WERI-Rb-1 (cell line): ENCODE measurements at places on chromosomes 4 and X.

DNA sequence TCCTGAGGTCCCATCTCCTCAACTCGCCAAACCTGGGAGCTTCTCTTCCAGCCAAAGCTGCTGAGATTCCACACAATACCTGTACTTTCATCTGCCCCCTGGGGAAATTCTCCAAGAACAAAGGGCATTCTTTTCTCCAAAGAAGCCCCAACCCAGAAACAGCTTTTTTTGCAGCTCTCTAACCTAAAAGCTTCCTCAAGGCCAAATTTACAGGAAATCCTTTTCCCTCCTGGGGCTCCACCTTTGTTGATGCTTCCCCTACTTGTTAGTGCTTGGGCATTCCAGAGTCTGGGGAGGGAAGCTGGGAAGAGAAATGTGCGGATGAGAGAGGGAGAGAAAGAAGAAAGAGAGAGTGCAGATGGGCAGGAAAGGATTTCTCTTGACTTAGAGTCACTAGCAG lies 24.3 kb downstream of the ZBTB33 start:
- DNase-seq: no peak

GRCh38 chr4:6333301-6334202 lies 63.9 kb downstream of the WFS1 start:
- peak; percentile 44 for DNase-seq

- no peak for DNase-seq
Observed at GRCh38 chr4:13452927-13453579, 31.1 kb downstream of the RAB28 start.

GRCh38 chr4:140044337-140044902 lies 109.6 kb downstream of the MAML3 start:
- no peak for DNase-seq

GRCh38 chrX:103157496-103158316 lies 57.2 kb upstream of the BEX4 start:
- peak; percentile 10 for DNase-seq

GRCh38 chr4:179709961-179710624 lies 2267.9 kb upstream of the AGA start:
- DNase-seq: no peak

- DNase-seq: peak; percentile 18
Observed at GRCh38 chr4:104451573-104451972, 43.1 kb downstream of the CXXC4 start.

DNA sequence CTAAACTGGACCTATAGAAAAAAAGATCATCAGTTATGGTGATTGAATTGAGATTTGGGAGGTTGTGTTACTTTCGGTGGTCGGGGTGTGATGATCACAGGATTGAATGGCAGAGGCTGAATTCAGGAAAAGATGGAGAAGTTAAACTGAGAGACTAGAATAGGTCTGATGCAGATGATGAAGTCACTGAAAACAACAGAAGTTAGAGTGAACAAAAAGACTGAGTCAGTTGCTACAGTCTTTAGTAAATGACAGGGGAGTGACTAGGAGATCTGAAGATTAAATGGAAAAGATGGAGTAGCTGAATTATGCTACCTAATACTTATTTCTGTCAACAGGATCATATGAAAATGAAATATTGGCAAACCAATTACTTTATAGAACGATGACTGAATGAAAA lies 163.2 kb downstream of the RPA4 start:
- DNase-seq: no peak

DNA sequence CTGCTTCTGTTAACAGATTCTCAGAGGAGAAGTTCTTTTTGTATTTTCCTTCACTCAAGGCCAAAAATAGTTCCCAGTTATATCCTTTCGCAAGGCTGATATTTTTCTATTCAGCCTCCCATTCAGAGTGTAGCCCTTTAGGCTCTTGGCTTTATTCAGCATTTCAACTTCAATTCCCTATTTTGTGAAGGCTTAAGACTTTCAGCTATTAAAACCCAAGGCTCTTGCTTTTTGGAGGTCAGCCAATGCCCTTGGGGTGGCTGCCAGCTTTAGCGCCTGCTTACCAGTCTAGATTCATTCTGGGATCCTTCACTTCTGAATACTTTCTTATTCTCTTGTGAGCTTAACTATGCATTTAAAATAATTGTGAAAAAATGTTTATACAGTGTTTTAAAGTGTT lies 57.3 kb upstream of the ADGRA3 start:
- DNase-seq: no peak

DNA sequence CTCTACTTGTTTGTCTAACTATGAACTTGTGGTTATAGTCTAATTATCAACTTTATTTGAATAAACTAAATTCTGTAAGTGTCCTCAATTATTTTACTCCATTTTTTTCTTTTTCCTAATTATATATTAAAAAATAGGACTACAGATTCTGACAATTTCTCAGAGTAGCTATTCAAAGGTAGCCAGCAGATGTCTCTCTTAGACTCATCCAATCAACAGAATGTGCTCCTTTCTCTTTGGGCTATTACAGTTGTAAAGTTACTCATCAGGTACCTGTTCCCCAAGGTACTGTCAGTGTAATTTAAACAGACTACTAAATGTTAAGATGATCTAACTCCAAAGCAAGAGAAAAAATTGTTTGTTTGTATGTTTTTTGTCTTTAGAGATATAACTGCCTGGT lies 248.6 kb downstream of the PCDH18 start:
- no peak for DNase-seq

- DNase-seq: no peak
Observed at GRCh38 chr4:162878096-162878495, 288.6 kb downstream of the NAF1 start.

DNA sequence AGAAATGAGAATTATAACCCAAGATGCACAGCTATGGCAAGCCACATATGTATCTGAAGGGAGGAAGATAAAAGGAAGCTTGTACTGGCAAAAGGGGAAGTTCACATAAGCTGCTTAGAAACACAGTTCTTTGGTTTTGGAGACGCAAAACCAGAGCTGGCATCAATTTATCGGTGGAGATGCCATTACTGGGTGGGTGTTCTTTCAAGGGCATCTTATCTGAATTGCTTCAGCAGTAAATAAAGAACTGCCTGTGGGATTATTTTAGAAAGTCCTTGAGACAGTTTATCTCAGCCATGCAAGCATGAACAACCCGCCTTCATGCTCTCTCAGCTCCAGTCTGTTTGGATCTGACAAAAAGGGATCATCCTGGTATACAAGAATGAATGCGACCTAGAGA lies 60.8 kb downstream of the DDX60 start:
- no peak for DNase-seq

- no peak for DNase-seq
Observed at GRCh38 chr4:80235451-80235850, 31.0 kb upstream of the FGF5 start.

GRCh38 chr4:97496298-97496873 lies 646.9 kb downstream of the STPG2 start:
- no peak for DNase-seq

DNA sequence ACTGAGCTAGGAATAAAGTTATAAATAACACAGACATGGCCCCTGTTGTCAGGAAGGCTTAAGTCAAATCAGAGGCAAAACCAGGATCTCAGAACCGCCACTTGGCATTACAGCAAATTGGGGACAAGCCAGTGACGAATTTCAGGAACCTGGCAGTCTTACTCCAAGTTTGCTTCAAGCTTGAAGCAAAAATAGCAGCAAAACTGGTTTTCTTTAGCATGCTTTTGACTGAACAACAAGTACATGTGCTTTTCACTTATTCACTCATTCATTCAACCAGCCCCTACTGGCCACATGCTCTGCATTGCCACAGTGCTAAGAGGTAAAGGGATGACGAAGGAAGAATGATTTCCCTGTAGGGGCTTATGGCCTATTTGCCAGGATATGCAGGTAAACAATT lies 253.9 kb upstream of the PPARGC1A start:
- no peak for DNase-seq

- no peak for DNase-seq
Observed at GRCh38 chr4:175127314-175127713, 209.2 kb downstream of the ADAM29 start.
